Stimulated activated CD8-positive, alpha-beta memory T cell treated with anti-CD3 and anti-CD28 coated beads, Interleukin-4, amount 100 ng/mL, for 1 hour (primary cell): ENCODE measurements at places on chromosomes 11 and 22.

DNA sequence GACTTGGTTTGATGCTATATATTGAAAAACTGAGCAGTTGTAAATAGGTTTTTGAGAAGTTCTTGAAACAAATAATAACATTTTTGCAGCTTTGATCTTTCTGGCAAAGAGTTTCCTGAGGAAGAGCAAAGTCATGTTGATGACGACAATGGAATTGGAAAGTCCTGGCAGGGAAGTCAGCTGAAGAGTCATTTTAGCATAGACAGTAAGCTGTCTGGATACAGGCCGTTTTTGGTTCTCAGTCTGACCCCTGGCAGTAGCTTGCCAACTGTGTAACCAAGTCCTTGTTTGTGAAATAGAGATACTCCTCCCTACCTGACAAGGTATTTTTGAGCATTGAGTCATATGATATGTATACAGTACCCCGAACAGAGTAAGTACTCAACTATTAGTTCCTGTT lies 193.3 kb downstream of the C11orf91 start:
- DNase-seq = no peak

DNA sequence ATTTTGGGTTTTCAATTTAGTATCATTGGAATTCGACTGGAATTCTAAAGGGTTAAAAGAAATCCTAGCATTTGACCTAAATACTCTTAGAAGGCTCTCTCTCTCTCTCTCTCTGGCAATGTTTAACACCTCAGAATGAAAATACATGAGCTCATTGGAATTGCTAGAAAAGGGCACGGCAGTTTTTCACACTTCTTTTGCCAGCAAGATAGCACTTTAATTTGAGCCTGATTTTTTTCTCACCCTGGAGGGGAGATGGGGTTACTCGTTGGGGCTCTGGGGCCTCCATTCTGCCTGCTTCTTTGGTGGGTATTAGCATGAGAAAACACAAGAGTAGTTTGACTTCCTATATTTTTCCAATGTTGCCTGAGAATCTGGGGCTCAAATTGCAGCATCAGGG lies 22.8 kb upstream of the CLMP start:
- DNase-seq = no peak

GRCh38 chr11:19649751-19650150 lies 62.9 kb upstream of the NAV2 start:
- DNase-seq = no peak

GRCh38 chr11:111408789-111409727 lies 30.0 kb upstream of the POU2AF1 start:
- DNase-seq = no peak

GRCh38 chr11:129846508-129847335 lies 31.1 kb downstream of the TMEM45B start:
- DNase-seq = no peak

GRCh38 chr11:94742665-94743064 lies 25.5 kb upstream of the AMOTL1 start:
- no peak for DNase-seq

DNA sequence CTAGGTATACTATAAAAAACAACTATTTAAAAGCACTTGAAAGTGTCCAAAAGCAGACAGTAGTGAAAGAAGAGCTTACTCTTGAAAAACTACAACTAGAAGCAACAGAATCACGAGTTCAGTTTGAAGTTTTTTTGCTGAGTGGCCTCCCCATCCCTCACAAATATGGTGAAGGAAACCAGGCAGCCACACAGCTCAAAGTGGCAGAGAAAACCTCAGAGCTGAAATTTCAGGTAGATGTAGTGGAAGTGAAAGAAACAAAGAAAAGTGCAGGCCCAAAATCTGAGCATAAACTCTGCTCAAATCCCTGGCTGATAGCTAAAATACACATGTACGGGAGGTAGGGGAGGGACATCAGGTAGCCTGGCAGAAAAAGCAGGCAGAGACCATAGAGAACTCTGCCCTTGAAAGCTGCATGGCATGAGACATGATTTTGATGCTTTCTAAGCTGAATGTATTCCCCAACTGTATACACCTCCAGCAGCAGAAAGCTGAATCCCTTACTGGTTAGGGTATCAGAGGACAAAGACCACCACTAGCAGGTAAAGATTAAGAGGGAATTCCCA lies 12.1 kb downstream of the BTBD10 start:
- DNase-seq = no peak

GRCh38 chr11:119896387-119897045 lies 167.5 kb upstream of the NECTIN1 start:
- no peak for DNase-seq

- DNase-seq = no peak
Measured at GRCh38 chr22:24996420-24996952, 44.0 kb downstream of the KIAA1671 start.

GRCh38 chr11:72686639-72687220 lies 12.5 kb upstream of the PDE2A start:
- no peak for DNase-seq

DNA sequence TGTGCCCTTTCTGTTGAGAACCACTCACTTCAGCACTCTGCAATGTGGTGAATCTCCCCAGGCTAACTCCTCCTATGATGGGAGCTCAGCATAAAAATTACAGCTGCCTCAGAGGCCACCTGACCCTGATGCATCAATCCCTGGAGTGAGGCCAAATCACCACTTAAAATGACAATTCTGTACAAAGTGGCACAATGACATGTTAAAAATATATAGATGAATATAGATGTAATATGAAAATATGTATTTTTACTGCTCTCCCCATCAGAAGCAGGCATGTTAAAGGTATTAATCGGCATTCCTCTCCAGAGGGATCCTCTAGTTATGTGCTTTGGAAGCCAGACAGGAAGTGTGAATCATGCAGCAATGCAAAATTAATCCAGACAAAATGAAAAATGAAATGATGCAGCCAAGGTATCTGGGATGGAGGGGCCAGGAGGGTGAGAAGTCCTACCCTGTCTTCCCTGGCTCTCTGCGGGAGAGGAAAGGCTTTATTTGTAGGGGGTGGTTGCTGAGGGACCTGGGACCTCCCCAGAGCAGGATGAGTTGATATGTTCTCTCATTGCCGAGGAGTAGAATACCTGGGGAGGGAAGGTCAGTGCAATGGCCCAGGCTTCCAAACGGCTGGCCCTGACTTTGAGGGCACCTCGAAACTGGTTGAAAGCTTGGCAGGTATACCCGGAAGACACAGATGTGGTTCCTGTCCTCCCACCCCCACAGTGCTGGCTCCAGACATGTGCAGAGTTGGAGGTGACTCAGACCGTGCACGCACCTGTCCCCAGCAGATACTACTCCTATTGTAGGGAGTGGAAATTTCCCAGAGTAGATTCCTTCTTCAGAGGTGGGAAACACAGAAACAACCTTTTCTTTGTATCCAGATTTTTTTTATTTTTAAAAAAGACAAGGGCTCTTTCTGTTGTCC lies 347.9 kb upstream of the NCAM1 start:
- no peak for DNase-seq

DNA sequence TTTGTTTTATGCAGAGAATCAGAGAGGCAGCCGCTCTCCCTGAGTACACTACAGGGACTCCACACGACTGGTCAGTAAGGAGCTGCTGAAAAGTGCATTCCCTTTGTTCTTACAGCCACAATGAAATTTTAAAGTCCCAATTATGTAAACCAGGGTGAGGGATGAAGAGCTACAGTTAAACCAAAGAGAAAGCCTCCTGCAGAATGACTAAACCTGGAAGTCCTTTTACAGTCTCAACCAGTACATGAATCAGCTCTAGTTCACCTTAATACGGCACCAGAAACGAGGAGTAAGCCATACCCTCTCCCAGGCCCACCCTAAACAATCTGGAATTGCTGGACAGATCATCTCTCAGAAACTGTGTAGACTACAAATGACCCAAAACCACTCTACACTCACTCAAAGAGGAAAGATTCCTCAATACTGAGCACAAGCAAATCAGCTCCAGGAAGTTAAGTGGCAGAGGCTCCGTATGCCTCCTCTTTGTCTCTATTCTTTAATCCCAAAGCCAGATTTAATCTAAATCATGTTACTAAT lies 113.1 kb downstream of the RBFOX2 start:
- DNase-seq = no peak

GRCh38 chr11:32422545-32422944 lies 12.8 kb downstream of the WT1 start:
- DNase-seq = no peak

DNA sequence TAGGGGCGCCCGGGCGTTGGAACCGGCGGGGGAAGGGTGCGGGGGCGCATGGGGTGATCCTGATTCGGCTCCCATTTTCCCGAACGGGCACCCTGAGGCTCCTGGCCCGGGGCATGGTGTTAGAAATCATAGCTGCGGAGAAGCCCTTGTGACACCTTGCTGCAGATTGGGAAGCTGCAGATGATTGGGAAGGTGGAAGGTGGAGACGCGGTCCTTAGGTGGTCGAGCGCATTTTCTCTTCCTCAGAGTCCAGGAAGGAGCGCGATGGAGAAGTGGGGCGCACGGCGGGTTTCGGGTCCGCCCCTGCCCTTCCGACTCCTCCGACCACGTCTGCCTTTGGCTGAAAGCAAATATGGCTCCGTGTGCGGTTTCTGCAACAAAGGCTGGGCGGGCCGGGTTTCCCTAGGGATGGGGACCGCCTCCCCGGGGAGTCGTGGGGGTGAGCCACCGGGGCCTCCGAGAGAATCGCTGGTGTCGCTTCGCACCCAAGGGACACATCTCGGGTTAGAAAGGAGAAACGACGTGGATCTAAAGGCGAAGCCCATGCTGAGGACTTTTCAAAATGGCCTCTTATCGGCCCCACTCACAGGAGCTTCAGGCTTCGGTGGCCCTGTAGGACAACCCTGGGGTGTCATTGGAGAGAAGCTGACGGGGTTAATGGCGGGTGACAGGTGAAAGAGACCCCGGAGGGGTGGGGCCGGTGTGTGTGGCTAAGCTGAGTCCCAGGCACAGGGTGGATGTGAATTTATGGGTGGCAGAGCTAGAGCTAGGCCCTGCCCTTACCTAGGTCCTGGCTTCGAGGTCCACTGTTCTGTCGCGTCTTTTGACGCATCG lies 707 bp upstream of the FTH1 start:
- DNase-seq = no peak

DNA sequence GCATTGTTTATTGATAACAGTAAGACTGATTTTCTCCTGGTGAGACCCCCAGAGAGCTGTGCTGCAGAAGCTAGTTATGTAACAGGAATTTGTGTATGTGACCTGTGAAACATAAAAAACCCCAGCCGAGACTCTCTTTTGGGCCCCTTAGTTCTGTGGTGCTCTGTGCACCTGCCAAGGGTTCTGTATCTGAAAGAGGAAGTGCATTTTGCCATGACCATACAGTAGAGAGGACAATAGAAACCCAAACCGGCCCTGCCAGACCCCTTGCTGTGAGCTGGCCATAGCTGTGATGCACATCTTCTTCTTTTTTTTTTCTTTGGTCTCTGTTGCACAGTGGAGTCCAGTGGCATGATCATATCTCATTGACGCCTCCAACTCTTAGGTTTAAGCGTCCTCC lies 31.4 kb upstream of the APOL5 start:
- no peak for DNase-seq

DNA sequence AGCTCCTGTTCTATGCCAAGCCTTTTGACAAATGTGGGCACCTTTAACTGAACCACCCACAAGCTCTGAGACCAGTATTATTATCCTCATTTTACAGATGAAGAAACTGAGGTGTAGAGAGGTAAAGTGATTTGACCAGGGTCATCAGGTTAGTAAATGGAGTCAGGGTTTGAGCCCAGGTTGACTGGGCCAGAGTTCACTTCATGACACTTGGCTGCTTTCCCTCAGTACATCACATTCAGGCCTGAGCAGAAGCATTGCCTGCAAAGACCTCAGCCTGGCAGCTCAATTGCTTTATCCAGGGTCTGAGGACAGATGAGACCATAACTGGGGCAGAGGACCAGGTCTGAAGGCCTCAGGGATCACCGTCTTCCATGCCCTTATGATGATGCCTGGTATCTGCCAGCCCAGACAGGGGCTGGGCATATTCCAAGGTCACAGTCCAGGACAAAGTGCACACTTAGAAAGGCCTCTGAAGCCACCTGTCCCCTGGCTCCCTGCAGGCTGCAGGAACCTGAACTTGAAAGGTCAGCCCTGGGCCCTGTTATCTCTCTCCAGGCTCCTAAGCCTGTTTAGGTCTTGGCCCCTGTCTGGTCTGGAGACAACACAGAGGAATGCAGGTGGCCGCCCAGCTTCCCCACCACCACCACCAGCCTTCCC lies 32.0 kb downstream of the POU2AF3 start:
- DNase-seq = no peak

DNA sequence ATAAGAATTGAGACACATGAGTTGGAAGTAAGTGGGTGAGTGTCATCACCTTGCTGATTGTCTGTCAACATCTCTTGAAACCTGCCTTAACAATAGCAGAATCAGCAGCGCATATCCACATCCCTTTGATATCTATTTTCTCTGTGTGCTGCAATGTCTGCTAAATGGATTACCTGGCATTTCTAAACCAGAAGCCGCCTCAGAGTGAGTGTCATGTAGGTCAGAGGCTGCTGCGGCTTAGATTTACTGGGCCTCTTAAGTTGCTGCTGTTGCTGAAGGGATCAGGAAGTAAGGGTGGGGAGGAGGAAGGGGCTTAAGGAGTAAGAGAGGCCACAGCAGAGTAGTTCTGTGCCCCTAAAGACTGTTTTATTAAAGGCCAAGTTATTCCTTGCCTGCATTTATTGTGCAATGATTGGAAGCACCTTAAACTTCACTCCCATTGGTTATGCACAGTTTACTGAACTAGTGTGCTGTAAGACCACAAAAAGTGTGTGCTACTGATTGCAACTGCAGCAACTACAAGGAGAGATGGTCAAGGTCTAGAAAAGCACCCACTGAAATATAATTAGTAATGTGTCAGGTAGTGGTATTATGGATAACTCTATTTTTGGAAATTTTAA lies 29.8 kb upstream of the TMEM41B start:
- no peak for DNase-seq

DNA sequence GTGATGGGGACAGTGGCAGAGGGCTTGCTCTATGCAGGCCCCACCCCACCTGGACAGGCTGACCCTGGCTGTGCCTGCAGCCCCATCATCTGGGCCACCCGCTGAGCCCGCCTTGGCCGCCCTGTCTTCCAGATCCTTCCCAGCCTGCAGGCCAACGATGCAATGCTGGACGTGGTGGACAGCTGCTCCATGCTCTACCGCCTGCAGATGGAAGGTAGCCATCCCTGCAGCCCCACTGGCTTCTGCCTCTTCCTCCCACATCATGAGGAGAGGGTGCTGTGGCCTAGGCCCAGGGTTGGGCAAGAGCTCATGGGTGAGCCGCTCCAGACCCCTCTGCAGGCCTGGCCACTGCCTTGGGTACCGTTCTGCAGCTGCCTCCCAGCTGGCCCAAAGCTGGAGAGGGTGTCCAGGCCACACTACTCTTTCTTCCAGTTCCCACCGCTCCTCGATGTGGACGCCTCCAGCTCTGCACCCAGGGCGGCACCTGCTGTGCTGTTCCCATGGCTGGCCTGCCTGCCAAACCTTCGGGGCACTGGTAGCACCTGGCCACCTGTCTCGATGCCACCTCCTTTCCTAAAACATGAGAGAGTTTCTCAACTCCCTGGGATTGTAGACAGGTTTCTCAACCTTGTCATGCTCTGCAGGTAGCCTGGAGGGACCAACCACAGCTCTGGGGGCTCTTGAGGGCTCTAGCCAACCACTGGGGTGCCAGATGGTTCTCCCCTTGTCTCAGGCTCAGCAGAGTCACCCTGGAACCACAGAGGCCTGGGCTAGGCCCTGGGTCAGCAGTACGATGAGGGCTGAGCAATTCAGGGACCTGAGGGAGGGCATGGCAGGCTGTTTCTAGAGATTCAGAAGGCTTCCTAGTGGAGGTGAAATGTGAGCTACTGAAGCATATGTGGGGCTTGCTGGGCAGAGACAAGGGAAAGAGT lies 9.5 kb upstream of the GTSE1 start:
- no peak for DNase-seq
